ENCODE measurements at places on chromosomes 5 and 9. TPM values are rescaled to one million over a fixed set of nuclear protein-coding genes. Genes with fewer than 3 reads are reported as not detected.

CTXN3 gene
- total RNA-seq = not detected

F2RL1 gene
- 9.2 TPM for total RNA-seq

RAB14 gene
- 31.4 TPM for total RNA-seq

CDKN2B-AS1 gene
- 1.5 TPM for total RNA-seq

SEMA4D gene
- total RNA-seq = 24.6 TPM

NSMF gene
- total RNA-seq = 57.6 TPM

SCGB3A2 gene
- total RNA-seq = 324 TPM

GRIA1 gene
- total RNA-seq = 8.5 TPM

TAF1L gene
- not detected for total RNA-seq

ANXA2R gene
- 25.1 TPM for total RNA-seq

HARS1 gene
- 44.2 TPM for total RNA-seq

PPP1R26 gene
- total RNA-seq = 25.6 TPM

TAF11L5 gene
- not detected for total RNA-seq

SH3GL2 gene
- 0.80 TPM for total RNA-seq

BTNL3 gene
- not detected for total RNA-seq

EPB41L4A gene
- total RNA-seq = 34.4 TPM
